ENCODE measurements at places on chromosomes 2 and 18.

GRCh38 chr2:181752301-181752700 is 72.0 kb upstream of the NEUROD1 start:
- no peak for DNase-seq

- DNase-seq = no peak
These were observed 9.9 kb upstream of the CNDP2 start for GRCh38 chr18:74486119-74486849.

DNA sequence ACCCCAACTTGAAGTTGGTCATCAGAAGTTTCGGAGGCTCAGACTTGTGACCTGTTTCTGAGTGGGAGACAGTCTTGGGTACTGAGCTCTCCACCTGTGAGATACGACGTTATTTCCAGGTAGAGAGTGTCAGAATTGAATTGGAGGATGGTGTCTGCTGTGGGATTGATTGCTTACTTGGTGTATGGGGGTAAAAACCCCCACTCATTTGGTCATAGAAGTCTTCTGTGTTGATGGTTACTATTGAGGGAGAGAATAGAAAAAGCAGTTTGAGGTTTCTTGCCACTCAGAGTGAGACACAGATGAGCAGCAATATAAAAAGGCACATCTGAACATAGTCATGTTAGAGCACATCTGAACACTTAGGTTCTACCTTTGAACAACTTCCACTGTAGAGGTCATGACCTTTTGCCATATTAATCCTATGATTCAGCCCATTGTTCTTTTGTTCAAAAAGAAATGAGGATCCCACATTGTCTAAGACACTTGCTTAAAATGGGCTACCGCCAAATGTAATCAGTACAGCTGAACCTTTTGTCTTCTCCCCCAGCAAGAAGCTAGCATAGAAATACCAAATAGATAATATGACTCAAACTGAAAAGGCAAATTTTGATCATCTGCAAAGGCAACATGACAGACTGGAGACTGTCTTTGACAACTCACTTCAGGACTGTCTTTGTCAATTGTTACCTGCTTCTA is 73.3 kb downstream of the NAB1 start:
- no peak for DNase-seq

DNA sequence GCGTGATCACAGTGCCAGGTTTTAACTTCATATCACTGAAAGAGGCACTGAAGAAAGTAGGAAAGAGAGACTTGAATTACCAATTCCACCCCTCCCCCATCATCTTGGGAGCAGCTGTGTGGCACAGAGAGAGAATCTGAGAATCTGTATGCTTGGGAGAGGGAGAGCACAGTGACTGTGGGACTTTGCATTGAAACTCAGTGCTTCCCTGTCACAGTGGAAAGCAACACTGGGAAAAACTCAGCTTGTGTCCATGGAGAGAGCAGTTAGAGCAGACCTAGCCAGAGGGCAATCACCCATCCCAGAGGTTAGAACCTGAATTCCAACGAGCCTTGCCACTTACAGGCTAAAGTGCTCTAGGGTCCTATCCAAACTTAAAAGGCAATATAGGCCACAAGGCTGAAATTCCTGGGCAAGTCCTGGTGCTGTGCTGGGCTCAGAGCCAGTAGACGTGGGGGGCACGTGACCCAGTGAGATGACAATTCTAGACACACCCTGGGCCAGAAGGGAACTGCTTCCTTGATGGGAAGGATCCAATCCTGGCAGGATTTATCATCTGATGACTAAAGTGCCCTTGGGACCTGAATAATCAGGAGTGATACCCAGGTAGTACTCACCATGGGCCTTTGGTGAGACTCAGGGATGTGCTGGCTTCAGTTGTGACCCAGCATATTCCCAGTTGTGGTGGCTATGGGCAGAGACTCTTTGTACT is 15.5 kb upstream of the ABCB11 start:
- no peak for DNase-seq

GRCh38 chr2:239216614-239217273 is 184.1 kb downstream of the HDAC4 start:
- no peak for DNase-seq

GRCh38 chr2:167017021-167017420 is 128.7 kb downstream of the XIRP2 start:
- no peak for DNase-seq

DNA sequence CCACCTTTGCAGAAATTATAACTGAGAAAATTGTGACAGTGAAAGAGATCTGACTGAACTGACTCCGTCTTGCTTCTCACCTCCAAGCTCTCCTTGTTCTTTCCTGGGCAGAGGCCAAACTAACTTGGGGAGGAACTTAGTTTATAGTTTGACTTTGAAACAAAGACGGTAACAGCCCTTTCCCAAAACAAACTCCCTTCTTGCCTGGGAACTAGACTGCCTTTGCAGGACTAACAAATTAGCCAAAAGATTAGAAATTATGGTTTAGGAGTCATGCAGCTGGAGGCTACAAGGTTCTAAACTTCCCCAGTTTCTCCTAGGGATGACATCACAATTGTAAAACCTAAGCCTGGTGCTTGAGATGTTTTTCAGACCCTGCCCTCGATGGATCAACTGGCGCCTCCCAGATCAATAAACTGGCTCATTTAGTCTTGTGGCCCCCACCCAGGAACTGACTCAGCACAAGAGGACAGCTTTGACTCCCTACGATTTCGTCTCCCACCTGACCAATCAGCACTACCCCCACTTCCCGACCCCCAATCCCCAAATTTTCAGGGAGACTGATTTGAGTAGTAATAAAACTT is 137.7 kb downstream of the ALPK2 start:
- no peak for DNase-seq

GRCh38 chr2:14330884-14331283 is 301.6 kb upstream of the LRATD1 start:
- no peak for DNase-seq

- DNase-seq = peak; percentile 15
These were observed 375.7 kb downstream of the EIPR1 start for GRCh38 chr2:3001615-3002560.

DNA sequence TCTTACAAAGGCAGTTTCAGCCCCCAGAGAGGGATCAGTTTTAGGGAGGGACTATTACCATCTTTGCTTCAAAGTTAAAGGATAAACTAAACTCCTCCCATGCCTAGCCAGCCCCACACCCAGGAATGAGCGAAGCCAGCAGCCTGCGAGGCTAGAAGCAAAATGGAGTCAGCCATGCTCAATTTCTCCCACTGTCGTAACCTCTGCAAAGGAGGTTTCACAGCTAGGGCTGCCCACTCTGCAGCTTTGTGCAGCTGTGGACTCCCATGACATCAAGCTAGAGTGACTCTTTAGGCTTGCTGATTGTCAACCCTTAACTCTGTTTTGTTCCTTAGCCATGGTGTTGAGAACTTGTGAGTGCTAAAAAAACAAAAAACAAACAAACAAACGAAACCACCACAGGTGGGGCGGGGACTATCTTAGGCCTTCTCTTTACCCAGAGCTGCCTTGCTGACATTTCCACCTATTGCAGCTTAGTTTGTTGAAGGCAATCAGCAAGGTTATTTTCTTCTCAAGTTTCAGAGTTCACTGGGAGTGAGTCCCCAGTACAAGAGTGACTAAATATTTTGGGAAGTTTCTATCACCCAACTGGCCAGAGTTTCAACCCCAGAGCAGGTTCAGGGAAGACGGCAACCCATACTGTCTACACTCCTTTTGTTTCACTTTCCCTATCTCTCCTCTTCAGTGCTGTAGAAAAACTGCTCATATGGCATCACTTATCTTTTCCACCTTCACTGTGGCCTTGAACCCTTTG is 592.1 kb downstream of the XIRP2 start:
- no peak for DNase-seq

- peak; percentile 88 for DNase-seq
These were observed 228.7 kb downstream of the PIK3C3 start for GRCh38 chr18:42183746-42184145.

DNA sequence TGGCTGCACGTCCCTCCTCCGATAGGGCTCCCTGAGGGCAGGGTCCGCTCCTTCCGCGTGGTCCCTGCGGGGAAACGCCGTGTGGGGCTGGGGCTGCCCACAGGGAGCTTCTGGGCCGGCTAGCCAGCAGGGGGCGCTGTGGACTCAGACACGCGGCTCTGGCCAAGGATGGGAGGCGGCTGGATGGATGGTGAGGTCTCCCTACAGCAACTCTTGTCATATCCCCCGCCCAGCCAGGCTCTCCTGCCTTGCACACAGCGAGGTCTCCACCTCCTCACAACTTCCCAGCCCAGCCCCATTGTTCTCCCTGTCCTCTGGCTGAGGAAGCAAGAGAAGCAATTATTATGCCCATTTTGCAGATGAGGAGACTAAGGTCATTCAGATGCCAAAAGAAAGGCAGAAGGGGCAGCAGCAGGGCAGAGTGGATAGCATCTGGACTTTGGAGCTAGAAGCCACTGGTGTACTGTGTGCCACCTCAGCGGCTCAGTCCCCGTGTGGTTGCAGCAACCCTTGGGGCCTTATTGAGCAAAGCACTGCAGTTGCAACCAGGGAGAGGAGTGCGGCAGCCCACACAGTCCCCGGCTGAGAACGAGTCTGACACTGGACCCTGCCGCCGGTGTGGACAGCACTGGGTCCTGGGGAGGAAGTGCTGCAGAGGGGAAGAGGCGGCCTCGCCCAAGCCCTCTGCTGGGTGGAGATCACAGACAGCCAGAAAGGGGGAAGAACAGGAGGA is 99.0 kb downstream of the ZFP36L2 start:
- DNase-seq = peak; percentile 22

DNA sequence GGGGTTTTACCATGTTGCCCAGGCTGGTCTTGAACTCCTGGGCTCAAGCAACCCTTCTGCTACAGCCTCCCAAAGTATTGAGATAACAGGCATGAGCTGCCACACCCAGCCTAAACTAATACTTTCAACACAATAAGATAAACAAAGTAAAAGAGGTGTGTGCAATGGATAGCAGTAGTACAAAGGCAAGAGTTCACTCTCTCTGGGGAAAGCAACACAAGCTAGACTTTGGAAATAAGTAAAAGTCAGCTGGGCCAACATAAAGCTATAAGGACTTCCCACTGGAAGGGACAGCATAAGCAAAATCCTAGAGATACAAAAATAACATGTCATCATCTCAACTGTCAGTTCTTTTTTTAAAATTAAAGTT is 5.2 kb upstream of the NOSTRIN start:
- no peak for DNase-seq

- no peak for DNase-seq
These were observed 28.6 kb upstream of the VIT start for GRCh38 chr2:36667931-36668330.

DNA sequence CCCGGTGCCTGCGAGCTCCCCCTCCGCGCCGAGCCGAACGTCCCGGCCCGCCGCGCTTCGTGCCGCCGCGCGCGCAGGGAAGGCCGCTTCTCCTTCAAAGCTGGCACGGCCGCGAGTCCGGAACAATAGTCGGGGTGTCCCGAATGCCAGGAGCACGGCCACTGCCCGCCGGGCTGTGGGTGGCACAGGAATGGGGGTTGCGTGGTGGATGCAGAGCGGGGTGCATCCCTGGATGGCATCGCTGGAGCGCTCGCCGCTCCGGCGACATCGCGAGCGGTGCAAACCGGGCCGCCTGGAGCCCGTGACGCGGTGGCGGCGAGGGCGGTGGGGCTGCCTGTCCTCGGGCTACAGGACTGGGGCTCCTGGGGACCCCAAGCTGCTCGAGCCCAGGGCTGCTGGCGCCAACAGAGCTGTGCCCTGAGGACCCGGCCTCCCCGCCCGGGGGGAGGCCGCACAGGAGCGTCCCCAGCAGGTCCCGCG is 1.1 kb upstream of the SATB2 start:
- DNase-seq = no peak

DNA sequence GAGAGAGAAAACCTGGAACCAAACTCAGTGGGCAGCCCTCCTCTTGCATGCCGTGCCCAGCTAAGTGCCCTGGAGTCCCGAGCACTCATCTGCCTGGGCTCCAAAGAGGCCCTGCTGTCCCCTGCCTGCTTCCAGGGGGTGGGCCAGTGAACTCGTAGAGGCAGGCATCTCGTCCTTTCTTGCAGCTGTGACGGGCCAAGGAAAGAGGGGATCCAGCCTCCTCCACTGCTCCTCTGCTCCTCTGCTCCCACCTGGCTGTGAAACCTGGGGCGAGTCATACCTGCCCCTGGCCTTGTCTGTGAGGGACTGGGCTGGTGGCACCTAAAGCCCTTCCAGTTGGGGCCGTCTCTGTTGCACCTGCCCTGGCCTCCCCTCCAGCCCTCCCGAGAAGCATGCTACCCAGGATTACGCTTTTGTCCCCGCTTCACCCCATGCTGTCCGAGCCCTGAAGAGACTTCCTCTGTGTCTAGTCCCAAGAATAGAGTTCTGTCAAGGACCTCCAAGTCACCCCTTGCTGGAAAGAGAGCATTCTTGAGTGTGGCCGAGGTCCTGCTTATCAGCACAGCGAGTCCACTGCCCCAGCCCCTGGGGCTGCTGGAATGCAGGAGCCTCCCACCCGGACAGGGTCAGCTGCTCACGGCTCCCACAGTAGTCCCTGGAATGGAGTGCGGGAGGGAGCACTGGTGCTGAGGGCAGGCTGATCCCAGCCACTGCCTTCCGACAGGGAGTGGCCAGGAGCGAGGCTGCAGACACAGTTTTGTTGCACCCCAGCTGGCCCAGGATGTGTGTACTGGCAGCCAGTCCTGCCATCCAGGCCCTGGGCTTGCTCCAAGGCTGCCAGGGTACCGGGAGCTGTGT is 14.3 kb downstream of the KCNK3 start:
- DNase-seq = no peak

- DNase-seq = peak; percentile 97
These were observed 208.1 kb downstream of the VAPA start for GRCh38 chr18:10121786-10122515.

DNA sequence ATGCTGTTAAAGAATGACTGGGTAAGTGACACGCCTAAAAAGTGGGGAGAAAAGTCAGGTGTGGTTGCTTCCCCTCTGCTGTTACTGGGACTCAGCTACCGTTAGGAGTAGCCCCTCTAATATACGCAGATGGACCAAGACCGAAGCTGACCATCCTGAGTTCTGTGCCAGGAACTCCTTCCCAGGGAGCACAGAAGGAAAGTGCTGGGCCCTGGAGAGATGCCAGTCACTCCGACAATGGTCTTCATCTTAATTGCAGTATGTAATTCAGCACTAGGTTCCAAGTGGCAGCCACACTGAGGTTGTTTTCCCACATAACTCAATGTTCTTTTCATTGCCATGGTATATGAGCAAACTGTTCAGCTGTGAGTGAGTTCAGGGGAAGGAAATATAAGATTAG is 19.6 kb upstream of the TMEM200C start:
- DNase-seq = no peak

GRCh38 chr2:215805493-215805892 is 207.9 kb downstream of the MREG start:
- DNase-seq = no peak

DNA sequence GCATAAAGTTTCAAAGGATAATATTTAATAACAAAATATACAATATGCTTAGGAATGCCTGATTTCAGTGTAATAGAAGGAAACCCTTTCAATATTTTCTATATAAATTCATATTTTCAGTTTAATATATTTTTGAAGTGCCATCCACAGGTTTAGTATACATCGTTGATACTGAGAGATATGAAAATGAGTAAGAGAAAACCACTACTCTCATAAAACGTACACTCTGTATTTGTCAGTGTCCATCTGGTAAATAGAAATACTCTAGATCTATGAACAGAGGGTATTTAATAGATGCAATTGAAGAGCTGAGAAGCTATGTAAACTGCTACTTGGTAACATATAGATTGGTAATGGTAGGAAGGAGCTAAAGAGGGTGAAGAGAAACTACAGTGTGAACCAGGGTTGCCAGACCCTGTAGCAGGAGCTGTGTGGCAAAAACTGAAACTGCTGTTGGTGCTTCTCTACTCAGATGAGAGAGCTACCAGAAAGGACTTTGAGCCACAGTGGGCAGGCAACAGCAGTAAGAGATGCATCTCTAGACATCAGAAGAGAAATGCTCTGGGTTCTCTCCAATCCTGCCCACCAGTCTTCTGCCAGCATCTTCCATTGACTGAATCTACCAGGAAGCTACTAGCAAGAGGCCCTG is 187.4 kb downstream of the CCDC102B start:
- no peak for DNase-seq
